ENCODE measurements at places on chromosomes 7 and 10.

DNA sequence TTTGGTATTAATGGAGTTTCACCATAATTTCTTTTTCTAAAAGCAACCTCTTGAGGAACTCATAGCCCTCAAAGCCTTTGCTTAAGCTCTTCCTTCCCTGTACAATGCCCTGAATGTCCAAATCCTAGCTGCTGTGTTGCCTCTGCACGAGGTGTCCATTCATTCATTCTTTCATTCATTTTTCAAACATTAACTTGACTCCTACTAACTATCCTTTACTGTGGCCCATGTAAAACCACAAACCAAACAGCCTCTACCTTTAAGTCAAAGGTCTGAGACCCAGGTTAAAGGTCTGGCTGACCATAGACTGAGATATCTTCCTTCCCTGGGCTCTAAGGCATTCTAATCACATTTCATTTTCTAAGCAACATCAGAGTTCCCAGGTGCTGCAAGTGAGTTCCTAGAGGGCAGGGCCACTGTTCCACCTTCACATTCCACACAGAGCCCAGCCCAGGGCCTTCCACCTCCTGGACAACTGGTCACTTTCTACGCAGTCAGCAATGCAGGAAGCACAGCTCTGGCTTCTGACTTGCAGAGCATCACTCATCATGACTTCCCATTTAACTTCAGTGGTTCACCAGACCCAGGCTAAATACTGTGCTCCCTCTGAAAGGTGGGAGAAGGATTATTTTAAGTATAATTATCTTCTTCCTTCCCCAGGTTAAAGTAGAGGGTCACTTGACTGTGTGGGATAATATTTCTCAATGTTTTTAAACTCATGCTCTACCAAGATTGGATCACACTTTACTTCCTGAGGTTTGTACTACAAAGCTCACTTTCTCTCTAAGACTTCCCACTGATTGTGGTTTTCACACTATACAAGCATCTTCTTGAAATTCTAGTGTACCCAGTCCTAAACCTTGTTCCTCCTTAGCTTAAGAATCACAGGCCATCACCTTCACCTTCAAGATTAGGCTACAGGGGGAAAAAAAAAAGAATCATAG is 19.1 kb downstream of the ATXN7L1 start:
- no peak for DNase-seq

DNA sequence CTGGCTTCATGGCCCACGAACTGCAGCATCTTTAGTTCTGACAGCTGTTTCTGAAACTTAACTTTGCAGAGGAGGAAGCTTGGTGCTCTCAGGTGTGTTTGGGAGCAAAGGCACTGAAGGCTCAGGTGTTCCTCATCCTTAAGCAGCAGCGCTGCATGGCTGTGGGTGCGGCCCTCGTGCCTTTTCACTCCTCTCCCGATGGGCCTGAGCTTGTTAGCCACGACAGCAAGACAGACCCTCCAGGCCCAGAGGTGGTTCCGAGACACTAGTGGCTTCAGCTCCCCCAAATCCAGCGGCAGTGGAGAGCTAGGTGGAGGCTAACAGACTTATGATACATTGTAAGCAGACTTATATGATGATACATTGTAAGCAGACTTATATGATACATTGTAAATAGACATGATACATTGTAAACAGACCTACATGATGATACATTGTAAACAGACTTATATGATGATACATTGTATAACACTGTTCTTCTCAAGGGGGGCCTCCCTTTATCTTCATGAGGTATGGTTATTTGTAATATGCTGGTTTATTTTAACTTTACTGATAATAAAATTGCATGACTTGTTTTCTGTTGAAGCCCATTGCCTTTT is 14.1 kb downstream of the PFKP start:
- no peak for DNase-seq

GRCh38 chr7:135774284-135774683 is 25.7 kb upstream of the FAM180A start:
- peak; percentile 72 for DNase-seq

- DNase-seq, result no peak
These were observed 606.0 kb downstream of the INHBA start for GRCh38 chr7:41096917-41097316.

DNA sequence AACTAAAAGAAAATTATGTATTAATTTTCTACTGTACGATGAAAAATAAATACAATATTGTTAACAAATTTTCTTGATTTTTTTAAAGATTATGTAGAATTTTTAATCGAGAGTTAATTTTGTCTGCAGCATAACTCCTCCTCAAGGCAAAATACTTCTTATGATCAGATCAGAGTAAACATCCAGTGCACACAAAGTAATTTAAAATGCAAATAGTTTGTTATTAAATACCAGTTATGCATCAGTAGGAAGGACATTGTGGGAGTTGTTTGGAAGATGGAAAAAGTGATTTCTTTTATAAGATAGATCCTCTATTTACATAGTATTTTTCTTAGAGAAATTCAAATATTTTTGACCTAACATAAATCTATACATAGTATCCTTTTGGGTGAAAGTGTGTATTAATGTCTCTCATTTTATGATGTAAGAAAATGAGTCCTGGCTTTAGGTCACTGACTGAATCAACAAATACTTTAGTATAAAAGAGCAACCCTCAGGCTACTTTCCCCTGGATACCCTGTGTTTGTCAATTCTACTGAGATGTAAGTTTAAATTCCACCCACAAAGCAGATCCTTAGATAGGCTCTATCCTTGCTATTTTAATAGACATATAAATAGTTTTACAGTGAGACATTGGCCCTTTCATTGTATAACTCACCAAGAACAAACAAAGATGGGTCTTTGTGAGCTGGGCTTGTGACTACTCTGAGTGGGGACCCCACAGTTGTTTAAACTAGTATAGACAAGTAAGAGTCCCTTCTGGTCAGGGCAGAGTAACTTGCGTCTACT is 1133.7 kb downstream of the GATA3 start:
- DNase-seq, result peak; percentile 6

DNA sequence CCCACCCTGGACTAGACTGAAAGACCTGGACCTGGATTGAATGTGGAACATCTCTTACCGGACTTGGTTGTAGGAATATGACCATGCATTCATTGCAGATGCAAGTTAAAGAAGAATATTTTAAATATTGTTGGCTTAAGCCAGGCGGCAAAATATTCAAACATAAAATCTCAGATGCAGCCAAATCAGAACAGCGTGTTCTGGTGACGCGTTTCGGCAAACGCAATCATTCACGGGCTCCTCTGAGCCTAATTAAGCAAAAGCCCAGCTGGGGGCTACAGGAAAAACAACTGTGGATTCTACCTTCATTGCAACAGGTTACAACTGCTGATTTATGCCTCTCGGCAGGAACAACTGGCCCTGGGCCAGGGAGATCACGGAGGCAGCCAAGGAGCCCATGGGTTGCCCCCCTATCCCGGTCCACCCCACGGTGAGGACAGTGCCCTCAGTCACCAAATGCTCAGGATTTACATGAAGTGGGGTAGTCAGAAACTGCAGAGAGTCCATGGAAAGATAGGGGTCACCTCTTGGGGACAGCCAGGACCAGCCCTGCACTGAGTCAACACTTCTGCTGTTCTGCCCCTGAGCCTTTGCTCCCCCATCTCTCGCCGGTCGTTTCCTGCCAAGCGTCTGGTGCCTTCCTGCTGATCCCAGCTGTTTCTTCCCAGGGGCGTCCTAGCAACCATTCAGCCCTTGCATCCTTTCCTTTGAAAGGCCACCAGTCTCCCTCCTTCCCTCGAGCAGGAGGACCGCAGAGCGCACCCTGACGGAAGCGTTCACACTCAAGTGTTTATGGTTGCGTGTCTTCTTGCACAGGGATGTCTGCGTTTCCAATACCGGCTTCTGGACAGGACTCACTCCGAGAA is 64.4 kb upstream of the SFMBT2 start:
- DNase-seq, result no peak

- no peak for DNase-seq
These were observed 959 bp upstream of the ATRNL1 start for GRCh38 chr10:115092258-115092554.

DNA sequence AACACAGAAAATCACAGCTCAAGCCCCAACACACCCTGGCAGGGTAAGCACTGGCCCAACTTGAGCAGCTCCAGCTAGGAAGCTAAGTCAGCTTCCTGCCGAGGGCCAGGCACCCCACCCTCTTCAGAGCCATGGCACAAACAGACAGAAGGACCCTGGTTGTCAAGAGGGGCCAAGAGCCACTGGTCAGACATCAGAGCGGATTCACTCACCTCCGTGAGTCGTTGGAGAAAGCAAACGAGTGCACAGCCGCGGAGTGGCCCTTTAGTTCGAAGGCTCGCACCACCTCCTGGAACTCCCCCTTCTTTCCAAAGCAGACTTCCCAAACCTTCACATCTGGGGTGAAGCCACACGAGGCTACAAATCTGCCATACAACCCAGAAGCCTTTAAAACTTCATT is 7.4 kb downstream of the TBL2 start:
- DNase-seq, result no peak

DNA sequence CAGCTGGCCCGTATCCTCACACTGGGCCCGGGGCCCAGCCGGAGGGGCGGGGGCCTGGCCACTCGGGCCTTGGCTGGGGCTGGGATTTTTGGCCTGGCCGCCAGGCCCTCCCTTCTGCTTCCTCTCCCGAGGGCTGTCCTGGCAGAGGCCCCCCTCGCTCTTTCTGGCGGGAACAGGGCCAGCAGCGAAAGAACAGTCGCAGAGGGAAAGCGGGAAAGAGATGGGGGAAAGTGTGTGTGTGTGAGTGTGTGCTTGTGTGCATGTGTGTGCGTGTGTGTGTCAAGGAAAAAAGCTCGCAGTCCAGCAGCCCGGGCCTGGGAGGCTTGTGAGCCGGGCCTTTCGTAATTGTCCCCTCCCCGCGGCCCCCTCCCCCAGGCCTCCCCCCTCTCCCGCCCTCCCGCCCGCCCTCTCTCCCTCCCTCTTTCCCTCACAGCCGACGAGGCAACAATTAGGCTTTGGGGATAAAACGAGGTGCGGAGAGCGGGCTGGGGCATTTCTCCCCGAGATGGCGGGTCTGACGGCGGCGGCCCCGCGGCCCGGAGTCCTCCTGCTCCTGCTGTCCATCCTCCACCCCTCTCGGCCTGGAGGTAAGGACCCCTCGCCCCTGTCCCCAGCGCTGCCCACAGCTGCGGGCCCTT is at the start of gene ELN:
ELN (plus strand) TSS at position 491 of the 638 bp plus-strand sequence; CDS start at position 506, 15 bp downstream.
- DNase-seq, result no peak

- no peak for DNase-seq
These were observed 26.0 kb upstream of the ZNF32 start for GRCh38 chr10:43674553-43675210.

- DNase-seq, result no peak
These were observed 54.5 kb downstream of the LRRN3 start for GRCh38 chr7:111145472-111145871.

GRCh38 chr7:2814946-2815874 is 28.9 kb downstream of the GNA12 start:
- DNase-seq, result no peak

DNA sequence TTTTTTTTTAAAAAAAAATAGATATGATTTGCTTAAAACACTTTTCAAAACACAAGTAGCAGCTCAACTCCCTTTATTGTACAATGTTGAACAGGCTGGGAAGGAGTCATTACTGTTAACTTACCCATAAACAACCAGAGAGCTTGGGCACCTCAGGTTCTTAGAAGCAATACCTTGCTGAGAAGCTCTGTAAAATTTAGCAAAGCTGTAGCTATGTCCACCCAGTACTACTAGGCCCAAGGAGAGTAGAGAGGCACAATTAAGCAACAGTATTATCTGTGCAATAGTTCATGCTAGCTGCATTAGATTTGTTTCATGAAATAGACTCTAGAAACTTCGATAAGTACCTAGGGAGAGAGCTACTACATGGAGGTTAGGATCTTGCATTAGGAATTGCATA is 32.0 kb downstream of the SEMA3A start:
- no peak for DNase-seq

GRCh38 chr10:11286261-11286852 is 268.7 kb downstream of the CELF2 start:
- DNase-seq, result no peak

- DNase-seq, result peak; percentile 12
These were observed 74.4 kb upstream of the LSM8 start for GRCh38 chr7:118109607-118110006.

DNA sequence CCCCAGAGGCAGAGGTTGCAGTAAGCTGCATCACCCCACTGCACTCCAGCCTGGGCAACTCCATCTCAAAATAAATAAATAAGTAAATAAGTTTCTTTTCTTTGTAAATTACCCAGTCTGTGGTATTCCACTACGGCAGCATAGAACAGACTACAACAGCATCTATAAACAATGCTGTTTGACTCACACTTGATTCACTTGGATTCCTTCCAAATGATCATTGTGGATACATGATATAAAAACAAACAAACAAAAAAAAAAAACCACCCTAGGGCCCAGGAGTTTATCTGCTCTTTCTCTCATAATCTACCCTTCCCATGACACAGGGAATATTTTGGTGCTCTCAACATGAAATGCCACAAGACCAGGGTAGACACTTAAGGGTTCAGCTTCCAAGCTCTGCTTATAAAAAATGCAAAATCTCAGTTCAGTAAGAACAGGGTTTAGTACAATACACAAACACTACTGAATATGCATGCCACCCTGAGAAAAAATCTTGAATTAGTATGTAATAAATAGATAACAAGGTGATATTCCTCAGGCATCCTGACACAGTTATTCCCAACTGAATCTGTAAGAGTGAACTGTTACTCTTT is 200.9 kb downstream of the FAM107B start:
- peak; percentile 20 for DNase-seq

- DNase-seq, result no peak
These were observed 48.7 kb downstream of the ARMC3 start for GRCh38 chr10:22976534-22976933.
